ENCODE measurements at places on chromosomes 5 and 9.

- no peak for DNase-seq
- no peak overlapping the region for H3K4me3 ChIP-seq
- peaks cover under 1% of the 10 kb centered on the region for H3K27me3 ChIP-seq
- H3K36me3 ChIP-seq: no peaks in the 10 kb centered on the region
- peaks cover 16% of the 10 kb centered on the region for H3K4me1 ChIP-seq
Observed at GRCh38 chr5:131997026-131997726, 14.3 kb downstream of the ACSL6 start.

- H3K27me3 ChIP-seq: no peaks in the 10 kb centered on the region
- H3K4me1 ChIP-seq: no peaks in the 10 kb centered on the region
- DNase-seq: no peak
- H3K27ac ChIP-seq: no peak overlapping the region
- H3K4me3 ChIP-seq: no peak overlapping the region
- H3K36me3 ChIP-seq: no peaks in the 10 kb centered on the region
Observed at GRCh38 chr5:143494162-143494561, 90.7 kb upstream of the NR3C1 start.

GRCh38 chr5:110294281-110294680 lies 432.2 kb downstream of the TMEM232 start:
- H3K4me3 ChIP-seq: no peak overlapping the region
- H3K36me3 ChIP-seq: no peaks in the 10 kb centered on the region
- peaks cover 6% of the 10 kb centered on the region for H3K4me1 ChIP-seq
- no peaks in the 10 kb centered on the region for H3K27me3 ChIP-seq
- DNase-seq: peak; percentile 49
- no peak overlapping the region for H3K27ac ChIP-seq

- H3K27me3 ChIP-seq: no peaks in the 10 kb centered on the region
- DNase-seq: no peak
Observed at GRCh38 chr5:111407562-111407961, 104.8 kb downstream of the STARD4 start.

GRCh38 chr5:74837115-74837514 lies 29.1 kb downstream of the FAM169A start:
- no peak for DNase-seq
- H3K4me1 ChIP-seq: peaks cover 5% of the 10 kb centered on the region
- H3K36me3 ChIP-seq: no peaks in the 10 kb centered on the region
- H3K4me3 ChIP-seq: no peak overlapping the region

- no peaks in the 10 kb centered on the region for H3K36me3 ChIP-seq
- no peaks in the 10 kb centered on the region for H3K4me1 ChIP-seq
- DNase-seq: no peak
- no peak overlapping the region for H3K4me3 ChIP-seq
Observed at GRCh38 chr5:54658010-54658409, 140.5 kb downstream of the SNX18 start.

- H3K4me3 ChIP-seq: no peak overlapping the region
- H3K27me3 ChIP-seq: no peaks in the 10 kb centered on the region
- DNase-seq: no peak
Observed at GRCh38 chr9:4588721-4589120, 73.4 kb upstream of the PLPP6 start.

DNA sequence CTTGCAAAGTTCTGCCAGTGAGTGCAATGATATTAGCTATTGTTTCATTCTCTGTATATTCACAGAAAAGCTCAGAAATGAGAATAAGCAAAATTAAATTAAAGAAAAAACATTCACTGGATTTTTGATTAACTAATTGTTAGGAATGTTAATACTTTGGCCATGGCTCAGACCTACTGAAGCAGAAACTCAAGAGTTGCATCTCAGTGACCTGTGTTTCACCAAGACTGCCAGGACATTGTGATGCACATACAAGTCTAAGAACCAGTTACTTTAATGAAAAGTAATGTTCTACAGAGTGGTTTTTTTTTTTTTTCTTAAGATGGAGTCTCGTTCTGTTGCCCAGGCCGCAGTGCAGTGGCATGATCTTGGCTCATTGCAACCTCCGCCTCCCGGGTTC lies 464.9 kb upstream of the NMUR2 start:
- no peak for DNase-seq
- no peak overlapping the region for H3K27ac ChIP-seq
- no peak overlapping the region for H3K4me3 ChIP-seq
- no peaks in the 10 kb centered on the region for H3K36me3 ChIP-seq
- no peaks in the 10 kb centered on the region for H3K27me3 ChIP-seq

- peak; percentile 78 for DNase-seq
- no peak overlapping the region for H3K27ac ChIP-seq
- peaks cover 33% of the 10 kb centered on the region for H3K4me1 ChIP-seq
- no peaks in the 10 kb centered on the region for H3K27me3 ChIP-seq
Observed at GRCh38 chr5:75078027-75078426, 25.7 kb upstream of the GCNT4 start.
